ENCODE measurements at places on chromosomes 2 and 18. TPM values are rescaled to one million over a fixed set of nuclear protein-coding genes. Genes with fewer than 3 reads are reported as not detected.

The CHN1 gene
- 23.0 TPM for polyA plus RNA-seq

The GRB14 gene
- polyA plus RNA-seq, result 6.4 TPM

The MAP3K19 gene
- not detected for polyA plus RNA-seq

The ARHGAP25 gene
- polyA plus RNA-seq, result 0.21 TPM

The SLC11A1 gene
- polyA plus RNA-seq, result 1.2 TPM

The NAT8 gene
- 3.3 TPM for polyA plus RNA-seq

DNA sequence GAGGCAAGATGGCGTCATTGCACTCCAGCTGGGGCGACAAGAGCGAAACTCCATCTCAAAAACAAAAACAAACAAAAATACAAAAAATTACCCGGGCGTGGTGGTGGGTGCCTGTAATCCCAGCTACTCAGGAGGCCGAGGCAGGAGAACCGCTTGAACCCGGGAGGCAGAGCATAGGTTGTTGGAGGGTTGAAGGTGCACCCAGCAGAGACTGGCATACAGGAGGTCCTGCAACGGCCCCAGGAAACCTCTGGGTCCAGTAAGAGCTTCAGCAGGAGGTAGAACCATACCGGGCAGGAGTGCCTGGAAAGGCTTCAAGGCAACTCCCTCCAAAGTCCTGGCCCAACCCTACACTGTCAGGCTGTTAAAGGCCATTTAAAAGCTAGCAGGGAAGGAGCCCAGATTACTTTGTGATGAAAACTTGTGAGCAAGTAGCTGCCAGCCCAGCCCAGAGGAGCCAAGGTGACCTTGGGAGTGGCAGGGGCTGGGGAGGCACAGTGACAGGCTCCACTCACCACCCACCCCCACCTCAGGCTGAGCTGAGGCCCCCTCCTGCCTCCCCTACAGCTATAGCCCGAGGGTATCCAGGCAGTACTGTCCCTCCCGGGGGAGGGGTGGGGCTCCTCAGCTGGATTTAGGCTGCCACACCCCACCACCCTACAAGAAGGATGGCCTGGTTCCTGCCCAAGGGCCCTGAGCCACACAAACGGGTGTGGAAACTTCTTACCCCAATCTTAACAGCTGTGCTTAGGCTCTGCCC, 28.1 kb downstream of the TFCP2L1 start:
- H3K27ac ChIP-seq, result no peak overlapping the region
- no peaks in the 10 kb centered on the region for H3K36me3 ChIP-seq
- H3K4me3 ChIP-seq, result no peak overlapping the region
- peak; percentile 5 for DNase-seq

- no peak overlapping the region for H3K4me3 ChIP-seq
- no peaks in the 10 kb centered on the region for H3K27me3 ChIP-seq
- no peaks in the 10 kb centered on the region for H3K36me3 ChIP-seq
- no peaks in the 10 kb centered on the region for H3K4me1 ChIP-seq
- DNase-seq, result peak; percentile 81
These were observed 135.9 kb downstream of the ABCA12 start for GRCh38 chr2:215002500-215002899.

DNA sequence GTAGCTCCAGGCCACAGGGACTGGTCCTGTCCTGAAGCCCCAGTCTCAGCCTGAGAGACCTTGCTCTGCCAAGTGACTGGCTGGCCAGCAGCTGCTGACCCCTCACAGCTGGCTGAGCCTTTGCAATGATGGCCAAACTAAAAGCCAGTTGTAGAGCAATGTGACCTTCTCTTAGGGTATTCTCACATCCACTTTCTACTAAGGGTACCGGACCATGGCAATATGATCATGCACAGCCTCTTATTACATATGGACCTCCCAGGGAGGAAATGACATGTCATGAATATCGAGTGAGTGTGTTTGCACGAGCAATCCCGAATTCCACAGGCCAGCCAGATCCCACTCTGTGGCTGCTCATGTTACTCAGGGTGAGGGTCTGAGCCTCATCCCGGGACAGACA, 213.9 kb downstream of the VAPA start:
- no peak overlapping the region for H3K4me3 ChIP-seq
- H3K4me1 ChIP-seq, result peaks cover 18% of the 10 kb centered on the region
- DNase-seq, result no peak
- no peak overlapping the region for H3K27ac ChIP-seq
- no peaks in the 10 kb centered on the region for H3K36me3 ChIP-seq
- H3K27me3 ChIP-seq, result no peaks in the 10 kb centered on the region

DNA sequence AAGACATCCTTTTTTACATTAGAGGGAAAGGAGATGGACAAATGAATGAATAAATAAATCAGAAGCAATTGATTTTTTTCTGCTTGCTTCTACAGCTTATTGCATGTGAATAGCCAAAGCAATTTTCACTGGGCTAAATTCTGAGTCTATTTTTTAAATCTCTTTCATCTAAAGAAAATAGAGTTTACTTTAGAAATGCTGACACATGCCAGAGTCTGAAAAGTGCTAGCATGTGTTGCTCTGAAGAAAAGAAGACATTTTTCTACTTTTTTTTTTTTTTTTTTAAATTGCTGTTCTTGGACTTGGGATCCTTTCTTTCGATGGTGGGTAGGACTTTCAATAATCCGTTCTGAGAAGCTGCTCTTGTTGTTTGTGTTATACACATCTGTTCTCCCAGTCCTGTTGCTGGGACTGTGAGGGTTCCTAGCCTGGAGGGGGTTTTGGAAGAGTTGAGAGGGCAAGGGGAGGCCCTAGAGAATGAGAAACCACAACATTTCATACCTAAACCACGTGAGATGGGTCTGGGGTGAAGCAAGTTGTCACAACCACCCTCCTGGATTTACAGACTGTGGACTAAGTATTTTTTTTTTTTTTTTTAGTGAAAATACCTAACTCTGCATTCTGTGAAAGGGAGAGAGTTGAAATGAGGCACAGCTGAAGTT, 193.5 kb downstream of the PRKCE start:
- no peak overlapping the region for H3K4me3 ChIP-seq
- peaks cover 8% of the 10 kb centered on the region for H3K4me1 ChIP-seq
- H3K27ac ChIP-seq, result no peak overlapping the region
- DNase-seq, result no peak

- H3K36me3 ChIP-seq, result no peaks in the 10 kb centered on the region
- H3K4me1 ChIP-seq, result no peaks in the 10 kb centered on the region
- H3K27ac ChIP-seq, result no peak overlapping the region
- no peak overlapping the region for H3K4me3 ChIP-seq
These were observed 16.6 kb downstream of the NIF3L1 start for GRCh38 chr2:200905618-200906296.

GRCh38 chr2:120828829-120829632, 93.4 kb downstream of the GLI2 start:
- H3K27ac ChIP-seq, result no peak overlapping the region
- DNase-seq, result no peak
- H3K4me3 ChIP-seq, result no peak overlapping the region

DNA sequence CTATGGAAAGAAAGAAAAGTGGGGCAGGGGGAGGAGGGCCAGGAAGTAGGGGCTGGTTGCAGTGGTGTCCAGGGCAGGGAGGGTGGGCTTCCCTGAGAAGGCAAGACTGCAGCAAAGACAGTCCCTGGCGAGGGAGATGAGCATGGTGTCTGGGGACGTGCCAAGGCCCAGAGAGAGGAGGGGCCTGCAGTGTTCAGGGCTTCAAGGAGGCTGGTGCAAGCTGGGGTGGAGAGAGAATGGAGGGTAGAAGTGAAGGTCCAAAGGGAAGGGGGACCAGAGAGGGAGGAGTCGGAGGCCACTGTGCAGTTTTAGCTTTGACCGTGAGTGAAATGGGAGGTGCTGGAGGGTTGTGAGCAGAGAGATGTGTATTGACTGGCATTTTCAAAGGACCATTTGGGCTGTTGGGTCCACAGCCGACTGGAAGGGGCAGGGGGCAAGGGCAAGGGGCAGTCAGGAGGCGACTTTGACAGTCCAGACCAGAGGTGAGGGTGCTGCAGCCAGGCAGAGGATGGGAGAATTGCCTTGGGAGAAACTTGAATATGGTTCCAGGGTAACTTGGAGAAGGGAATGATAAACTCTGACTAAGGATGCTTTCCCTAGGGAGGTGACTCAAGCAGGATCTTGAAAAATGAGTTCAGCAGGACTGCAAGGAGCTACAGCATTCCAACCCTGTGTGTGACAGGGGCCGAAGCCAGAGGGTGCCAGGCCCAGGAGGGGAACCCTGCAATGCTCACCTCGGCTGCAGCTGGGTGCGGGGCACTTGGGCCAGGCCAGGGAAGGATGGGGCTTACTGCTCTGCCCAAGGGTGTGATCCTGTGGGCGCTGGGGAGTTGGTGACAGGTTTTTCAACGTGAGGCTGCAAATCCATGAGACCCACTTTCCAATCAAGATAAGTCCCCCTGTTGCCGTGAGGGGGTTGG, 177.1 kb upstream of the HAAO start:
- DNase-seq, result no peak
- H3K4me3 ChIP-seq, result no peak overlapping the region
- no peak overlapping the region for H3K27ac ChIP-seq
- H3K27me3 ChIP-seq, result no peaks in the 10 kb centered on the region

- no peak overlapping the region for H3K4me3 ChIP-seq
- no peak for DNase-seq
- H3K36me3 ChIP-seq, result no peaks in the 10 kb centered on the region
These were observed 41.6 kb upstream of the MGAT4A start for GRCh38 chr2:98772536-98772935.

GRCh38 chr2:132605236-132606180, 64.5 kb downstream of the LYPD1 start:
- no peaks in the 10 kb centered on the region for H3K36me3 ChIP-seq
- no peak overlapping the region for H3K4me3 ChIP-seq
- DNase-seq, result no peak
- no peak overlapping the region for H3K27ac ChIP-seq
- H3K27me3 ChIP-seq, result no peaks in the 10 kb centered on the region

DNA sequence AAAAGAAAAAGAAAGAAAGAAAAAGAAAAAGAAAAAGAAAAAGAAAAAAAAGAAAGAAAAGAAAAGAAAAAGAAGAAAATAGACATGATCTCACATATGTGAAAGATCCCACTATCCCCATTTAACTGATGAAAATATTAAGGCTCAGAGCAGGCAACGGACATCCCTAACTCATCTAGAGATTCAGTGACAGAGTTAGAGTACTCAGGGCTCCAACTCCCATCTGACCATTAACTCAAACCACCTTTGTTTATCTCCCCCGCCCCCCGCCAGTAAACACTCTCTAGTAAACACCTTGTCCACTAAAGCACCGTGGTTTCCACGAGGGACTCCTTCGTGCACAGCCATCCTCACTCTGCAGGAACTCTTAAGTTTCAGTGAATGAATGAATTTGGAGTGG, 142.9 kb downstream of the TGIF1 start:
- no peak overlapping the region for H3K4me3 ChIP-seq
- no peaks in the 10 kb centered on the region for H3K27me3 ChIP-seq
- DNase-seq, result no peak
- H3K4me1 ChIP-seq, result peaks cover 41% of the 10 kb centered on the region

DNA sequence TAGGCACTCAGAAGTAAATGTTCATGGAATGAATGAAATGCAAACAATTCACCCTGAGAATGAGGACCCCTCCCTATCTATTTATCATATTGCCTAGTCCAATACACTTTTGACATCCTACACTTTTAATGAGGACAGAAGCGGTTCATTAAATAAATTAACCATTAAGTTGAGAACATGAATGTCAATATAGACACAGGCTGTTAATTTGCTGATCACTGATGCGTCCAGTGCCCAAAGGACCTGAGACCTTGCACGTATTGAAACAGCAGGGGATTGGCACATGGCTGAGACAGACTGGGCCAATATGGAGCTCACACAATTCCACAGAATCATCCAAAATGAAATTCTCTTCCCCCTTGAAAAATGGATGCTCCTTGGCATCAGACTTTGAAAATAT, 430.0 kb downstream of the SLC4A3 start:
- H3K27me3 ChIP-seq, result no peaks in the 10 kb centered on the region
- H3K4me1 ChIP-seq, result no peaks in the 10 kb centered on the region
- H3K36me3 ChIP-seq, result no peaks in the 10 kb centered on the region
- H3K4me3 ChIP-seq, result no peak overlapping the region

GRCh38 chr2:21229302-21229701, 105.5 kb downstream of the TDRD15 start:
- no peaks in the 10 kb centered on the region for H3K4me1 ChIP-seq
- H3K36me3 ChIP-seq, result no peaks in the 10 kb centered on the region
- no peaks in the 10 kb centered on the region for H3K27me3 ChIP-seq
- no peak overlapping the region for H3K27ac ChIP-seq
- H3K4me3 ChIP-seq, result no peak overlapping the region
- DNase-seq, result no peak

DNA sequence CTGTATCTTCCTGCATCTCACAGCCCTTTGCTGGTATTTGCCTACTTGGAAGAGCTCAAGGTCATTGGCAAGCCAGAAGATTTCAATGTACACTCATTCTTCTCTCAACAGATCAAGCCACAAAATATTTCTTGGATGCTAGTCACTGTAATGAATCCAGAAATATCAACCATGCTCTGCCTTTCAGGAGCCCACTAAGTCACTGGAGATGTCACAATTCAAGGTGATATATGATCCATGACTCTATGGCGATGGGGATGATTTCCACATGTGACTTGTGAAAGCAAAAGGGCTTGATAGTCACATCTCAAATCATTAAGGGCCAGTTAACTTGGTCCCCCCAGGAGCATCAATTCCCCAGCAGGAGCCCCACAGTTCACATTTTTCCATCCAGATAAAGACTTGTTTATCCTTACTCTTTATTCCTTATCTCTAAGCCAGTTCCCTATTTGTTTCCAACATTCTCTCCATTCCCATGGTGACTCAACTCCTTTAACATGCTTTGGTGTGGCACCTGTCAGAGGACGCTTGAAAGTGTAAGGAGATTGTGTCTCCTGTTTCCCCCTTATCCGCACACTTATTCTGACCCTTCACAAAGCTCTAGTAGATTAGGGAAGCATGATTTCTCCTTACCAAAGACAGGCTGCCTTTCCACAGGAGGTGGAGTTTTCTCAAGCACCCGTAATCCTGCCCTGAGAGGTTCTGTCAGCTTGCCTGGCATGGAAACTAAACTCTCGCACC, 15.8 kb downstream of the PKDCC start:
- H3K36me3 ChIP-seq, result no peaks in the 10 kb centered on the region
- no peaks in the 10 kb centered on the region for H3K27me3 ChIP-seq
- peak; percentile 72 for DNase-seq
- H3K4me3 ChIP-seq, result no peak overlapping the region

GRCh38 chr2:109689182-109689930, 75.2 kb downstream of the SOWAHC start:
- H3K27ac ChIP-seq, result peak overlapping the region; percentile 94
- H3K4me3 ChIP-seq, result no peak overlapping the region
- no peaks in the 10 kb centered on the region for H3K27me3 ChIP-seq
- peaks cover 56% of the 10 kb centered on the region for H3K4me1 ChIP-seq
- no peaks in the 10 kb centered on the region for H3K36me3 ChIP-seq
- DNase-seq, result no peak

GRCh38 chr18:23131693-23132319, 3.5 kb upstream of the CABLES1 start:
- no peak overlapping the region for H3K4me3 ChIP-seq
- H3K27ac ChIP-seq, result no peak overlapping the region
- H3K27me3 ChIP-seq, result no peaks in the 10 kb centered on the region
- peak; percentile 81 for DNase-seq
- H3K4me1 ChIP-seq, result peaks cover 27% of the 10 kb centered on the region

- H3K4me3 ChIP-seq, result no peak overlapping the region
- no peak overlapping the region for H3K27ac ChIP-seq
- no peaks in the 10 kb centered on the region for H3K4me1 ChIP-seq
- H3K27me3 ChIP-seq, result no peaks in the 10 kb centered on the region
- DNase-seq, result no peak
These were observed 150.5 kb upstream of the NCKAP5 start for GRCh38 chr2:133718688-133719201.

GRCh38 chr2:159773426-159773825, 24.6 kb downstream of the CD302 start:
- no peaks in the 10 kb centered on the region for H3K36me3 ChIP-seq
- no peaks in the 10 kb centered on the region for H3K27me3 ChIP-seq
- no peak for DNase-seq
- H3K4me1 ChIP-seq, result no peaks in the 10 kb centered on the region
- H3K4me3 ChIP-seq, result no peak overlapping the region
- H3K27ac ChIP-seq, result peak overlapping the region; percentile 14

Measured in hepatocyte (in vitro differentiated cells).